Left ventricle myocardium superior (tissue), 1 donor: ENCODE measurements at places on chromosomes 16 and 17.

DNA sequence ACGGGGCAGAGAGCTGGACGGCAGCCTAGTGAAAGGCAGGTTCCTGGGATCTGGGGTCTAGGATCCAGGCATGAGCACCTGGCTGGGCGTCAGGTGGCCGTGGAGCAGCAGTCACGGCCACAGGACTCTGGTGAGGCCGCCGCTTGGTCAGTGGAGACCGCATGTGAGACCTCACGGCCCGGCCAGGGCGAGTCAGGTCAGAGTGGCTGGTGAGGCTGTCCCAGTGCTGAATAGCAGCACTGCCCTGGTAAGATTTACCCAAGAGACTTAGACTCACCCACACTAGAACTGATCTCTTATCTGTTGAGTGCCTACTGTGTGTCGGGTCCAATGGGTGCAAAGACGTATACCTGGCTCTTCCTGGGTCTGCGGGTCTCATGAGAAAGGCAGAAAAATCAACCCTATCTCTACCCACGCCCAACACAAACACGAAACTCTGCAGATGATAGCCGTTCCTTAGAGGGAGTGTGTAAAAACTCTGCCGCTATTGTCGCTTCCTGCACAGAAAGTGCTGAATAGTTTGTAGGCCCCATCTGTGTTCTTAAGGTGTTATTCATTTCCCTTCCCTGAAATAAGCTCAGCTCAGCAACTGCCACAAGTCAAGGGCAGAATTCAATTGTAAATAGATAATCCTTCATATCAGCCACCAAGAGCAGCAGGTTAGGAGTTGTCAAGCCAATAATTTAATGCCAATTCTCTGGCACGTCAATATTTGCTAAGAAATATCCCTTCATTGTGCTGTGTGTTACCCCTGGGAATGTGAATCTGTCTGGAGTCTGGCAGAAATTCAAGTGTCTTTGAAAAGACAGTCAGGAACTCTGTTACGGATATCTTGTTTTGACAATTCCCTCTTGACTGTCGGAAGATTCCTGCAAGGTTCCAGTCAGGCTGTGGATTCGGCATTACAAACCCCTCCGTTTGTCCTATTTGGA lies 240.0 kb downstream of the NTN1 start:
- no peak for DNase-seq

GRCh38 chr16:14017886-14018285 lies 53.2 kb upstream of the MRTFB start:
- DNase-seq: no peak

DNA sequence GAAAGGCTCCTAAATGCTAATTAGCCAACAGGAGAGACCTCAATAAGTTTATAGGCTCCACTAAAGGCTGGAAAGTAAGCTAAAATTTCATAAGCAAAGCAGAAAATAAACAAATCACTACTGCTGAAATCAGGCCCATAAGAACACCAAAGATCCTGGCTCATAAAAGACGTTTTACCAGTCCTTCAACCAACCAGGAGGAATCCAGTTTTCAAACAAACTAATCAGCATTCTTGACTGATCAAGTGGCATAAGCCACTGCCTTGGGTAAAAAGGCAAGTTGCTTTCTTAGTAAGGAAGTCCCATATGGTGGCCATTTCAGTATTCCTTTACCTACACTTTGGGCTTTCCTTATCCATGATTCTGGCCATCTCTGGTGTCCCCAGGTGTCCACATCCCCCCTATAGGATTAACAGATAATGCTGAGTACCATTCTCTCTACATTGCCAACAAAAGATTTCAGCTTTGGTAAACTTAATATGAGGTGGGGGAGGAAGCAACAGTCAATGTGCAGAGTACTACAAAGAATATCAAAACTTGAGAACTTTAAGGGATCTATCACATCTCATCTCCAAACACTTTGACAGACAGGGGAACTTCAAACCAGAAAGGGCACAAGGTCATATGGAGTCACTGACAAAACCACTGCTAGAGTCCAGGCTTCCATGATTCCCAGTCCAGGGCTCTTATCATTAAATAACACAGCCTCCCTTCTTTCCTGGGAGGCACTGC lies 1.3 kb downstream of the TOM1L2 start:
- DNase-seq: no peak

DNA sequence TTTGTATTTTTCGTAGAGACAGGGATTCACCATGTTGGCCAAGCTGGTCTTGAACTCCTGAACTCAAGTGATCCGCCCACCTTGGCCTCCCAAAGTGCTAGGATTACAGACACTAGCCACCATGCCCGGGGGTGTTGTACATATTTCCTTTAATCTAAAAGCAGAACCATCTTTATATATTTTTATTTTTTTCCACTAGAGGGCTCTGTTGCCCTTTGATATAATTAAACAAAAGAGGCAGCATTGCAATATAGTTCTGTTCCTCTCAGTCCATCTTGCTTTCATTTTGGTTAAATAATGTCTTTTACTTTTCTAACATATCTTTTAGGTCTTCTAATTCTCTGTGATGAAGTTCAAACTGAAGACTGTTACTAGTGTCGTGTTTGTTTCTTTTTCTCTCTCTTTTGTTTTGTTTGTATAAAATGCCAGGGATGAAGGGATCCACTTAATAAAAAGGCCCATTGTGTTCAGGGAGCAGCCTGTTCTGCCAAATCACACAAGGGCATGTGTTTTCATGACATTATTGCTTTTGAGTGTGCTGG lies 23.4 kb downstream of the WWOX start:
- DNase-seq: no peak

DNA sequence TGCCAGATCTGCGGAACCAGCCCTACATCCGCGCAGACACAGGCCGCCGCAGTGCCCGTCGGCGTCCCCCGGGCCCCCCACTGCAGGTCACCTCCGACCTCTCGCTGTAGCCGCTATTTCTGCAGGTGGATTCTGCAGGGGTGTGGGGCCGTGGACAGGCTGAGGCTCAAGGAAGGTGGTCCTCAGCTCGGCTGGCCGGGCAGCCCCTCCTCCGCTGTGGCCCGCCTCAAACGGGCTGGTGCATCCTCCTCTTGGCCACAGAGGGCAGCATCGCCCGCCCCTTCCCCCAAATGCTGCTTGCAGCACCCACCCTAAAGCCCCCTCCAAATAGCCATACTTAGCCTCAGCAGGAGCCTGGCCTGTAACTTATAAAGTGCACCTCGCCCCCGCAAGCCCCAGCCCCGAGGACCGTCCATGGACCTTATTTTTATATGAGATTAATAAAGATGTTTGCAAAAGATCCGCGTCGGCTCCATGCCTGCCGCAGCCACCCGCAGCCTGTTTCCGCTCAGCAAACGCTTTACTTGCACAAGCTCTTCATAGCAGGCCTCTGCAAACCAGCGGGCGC lies 14.9 kb downstream of the SPATA32 start:
- peak; percentile 57 for DNase-seq

DNA sequence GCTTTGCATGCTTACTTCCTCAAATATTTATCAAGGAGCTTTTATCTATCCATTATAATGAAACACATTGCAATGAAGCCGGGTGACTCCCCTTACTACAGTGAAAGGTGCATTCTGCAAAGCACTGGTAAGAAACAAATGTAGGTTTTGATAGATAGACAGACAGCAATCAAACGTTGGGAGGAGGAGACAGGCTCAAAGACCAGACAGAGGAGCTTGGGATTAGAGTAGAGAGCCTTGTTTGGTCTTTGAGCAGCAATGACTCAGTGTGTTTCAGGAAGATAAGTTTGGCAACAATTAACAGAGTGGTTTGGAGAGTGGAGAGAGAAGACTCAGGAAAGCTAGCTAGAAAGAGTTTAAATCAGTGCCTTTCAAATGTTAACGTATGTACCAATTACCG lies 68.8 kb downstream of the ZNF18 start:
- no peak for DNase-seq
